ENCODE measurements at places on chromosomes 5 and 9.
A peak's percentile ranks its signal among the peaks of the same experiment; 100 is the strongest.

DNA sequence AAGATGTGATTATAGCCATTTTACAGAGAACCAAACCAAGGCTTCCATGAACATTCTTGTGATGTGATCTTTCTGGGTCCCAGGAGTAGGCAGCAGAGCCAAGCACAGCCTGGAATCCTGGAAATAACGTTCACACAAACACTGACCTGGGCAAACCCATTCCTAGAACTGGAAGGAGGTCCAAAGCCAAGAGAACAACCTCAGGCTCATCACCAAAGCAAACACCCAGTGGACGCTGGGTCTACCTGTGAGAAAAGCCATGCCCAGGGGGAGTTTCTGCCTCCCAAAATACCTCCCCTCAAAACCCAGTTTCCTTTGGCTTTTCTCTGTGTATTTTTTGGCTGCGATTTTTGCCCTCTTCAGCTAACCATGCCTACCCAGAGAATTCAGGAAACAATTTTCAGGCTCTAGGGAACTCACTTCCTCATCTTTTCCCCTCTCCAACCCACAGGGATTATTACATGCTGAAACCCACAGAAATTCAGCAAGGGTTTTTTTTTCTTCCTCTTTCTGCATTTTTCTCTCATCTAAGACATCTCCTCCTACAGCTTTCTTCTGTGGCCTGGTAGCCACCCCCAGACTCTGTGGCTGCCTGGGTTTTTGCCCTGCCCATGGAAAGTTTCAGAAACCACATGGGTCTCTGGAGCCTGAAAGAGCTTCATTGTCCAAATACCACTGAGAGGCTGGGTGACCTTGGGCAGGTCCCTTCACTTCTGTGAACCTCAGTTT, 75.0 kb downstream of the TNC start:
- no peak for DNase-seq

GRCh38 chr9:22131817-22132216, 122.7 kb upstream of the CDKN2B start:
- no peak for DNase-seq

DNA sequence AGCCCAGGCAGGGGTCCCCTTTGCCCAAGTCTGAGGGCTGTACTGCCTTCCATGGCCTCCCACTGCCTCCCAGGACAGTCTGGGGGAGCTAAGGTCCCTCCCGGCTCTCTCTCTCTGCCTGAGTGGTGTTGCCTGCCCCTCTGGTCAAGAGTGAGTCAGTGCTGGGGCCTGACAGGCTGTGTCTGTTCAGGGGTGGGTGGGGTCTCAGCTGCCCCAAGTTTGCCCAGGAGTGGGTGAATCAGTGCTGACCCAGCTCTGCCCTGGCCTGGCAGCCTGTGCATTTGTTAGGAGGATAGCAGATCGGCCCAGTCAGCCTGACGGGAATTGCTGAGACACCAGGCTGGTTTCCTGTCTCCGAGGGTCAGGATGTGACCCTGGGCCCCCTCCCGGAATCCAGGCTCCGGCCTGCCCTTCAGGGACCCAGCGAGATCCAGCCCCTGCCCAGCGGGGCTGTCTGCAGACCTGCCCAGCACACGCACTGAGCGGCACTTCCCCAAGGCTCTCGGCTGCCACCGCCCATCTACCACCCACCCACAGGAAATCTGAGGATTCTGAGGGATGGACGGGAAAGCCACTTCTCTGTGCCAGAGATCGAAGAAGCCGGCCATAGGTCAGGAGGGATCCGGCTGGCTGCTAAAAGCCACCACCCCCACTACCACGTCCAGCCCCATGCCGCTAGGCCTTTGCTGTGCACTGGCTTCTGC, 15.9 kb downstream of the ENG start:
- no peak for DNase-seq

DNA sequence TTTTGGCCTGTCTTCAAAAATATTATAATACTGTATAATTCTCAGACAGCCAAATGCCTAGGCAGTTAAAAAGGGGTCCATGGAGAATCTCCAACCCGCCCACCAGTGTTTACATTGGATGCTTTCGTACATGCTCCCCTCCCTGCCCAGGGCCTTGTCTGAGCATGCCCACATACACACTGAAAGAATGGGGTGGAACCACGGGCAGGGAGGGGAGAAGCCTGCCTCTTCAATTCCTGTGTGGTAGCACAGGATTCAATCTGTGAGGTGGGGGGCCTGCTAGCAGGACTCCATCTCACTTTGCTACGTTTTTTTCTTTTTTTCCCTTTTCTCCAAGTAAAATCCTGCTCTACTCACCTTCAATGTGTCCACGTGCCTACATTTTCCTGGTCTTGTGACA, 314.7 kb upstream of the GRAMD2B start:
- no peak for DNase-seq

DNA sequence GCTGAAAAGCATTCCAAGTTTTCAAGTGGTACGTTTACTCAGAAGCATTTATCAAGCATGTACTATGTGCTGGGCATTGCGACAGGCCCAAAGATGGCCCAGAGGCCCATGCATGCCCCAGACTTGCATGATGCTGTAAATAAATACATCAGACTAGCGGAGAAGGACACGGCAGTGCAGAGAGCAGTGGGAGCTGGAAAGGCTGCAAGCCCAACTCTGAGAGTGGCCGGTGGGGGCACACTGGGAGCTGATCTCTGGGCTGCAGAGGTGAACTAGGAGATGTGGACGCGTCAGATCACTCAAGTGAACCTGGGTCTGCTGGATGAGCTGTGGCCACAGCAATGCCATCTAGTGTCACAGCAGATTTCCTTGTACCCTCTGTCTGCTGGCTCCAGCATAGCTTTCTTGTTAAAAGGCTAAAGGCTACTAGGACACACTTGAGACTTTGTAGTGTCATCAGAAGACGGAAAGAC, 246.9 kb downstream of the FANCC start:
- DNase-seq, result no peak

GRCh38 chr5:66669086-66669861, 73.1 kb downstream of the MAST4 start:
- no peak for DNase-seq

GRCh38 chr5:33867241-33867640, 24.5 kb downstream of the ADAMTS12 start:
- DNase-seq, result no peak

DNA sequence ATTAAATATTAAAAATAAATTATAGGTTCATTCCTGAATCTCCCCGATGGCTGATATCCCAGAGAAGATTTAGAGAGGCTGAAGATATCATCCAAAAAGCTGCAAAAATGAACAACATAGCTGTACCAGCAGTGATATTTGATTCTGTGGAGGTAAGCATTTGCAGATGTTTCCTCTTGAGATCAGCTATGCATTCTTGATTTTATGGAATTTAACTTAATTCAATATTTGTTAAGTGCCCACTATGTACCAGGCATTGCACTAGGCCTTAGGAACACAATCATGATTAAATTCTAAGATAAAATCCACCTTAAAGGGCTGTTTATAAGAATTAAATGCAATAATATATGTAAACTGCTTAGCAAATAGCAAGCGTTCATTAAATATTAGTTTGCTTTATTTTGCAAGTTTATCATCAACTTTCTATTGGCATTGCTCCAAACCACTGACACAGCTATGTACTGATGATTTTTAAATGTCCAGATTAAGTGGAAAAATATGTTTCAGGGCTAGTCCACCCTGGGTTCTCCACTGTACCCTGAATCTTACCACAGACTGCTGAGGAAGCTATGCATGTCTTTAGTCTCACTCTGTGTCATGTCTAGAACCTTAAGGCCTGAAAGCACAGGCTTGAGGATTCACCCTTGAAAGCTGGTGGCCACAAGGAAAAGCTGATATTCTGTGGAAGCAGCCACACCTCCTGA, 33.2 kb downstream of the SLC22A4 start:
- no peak for DNase-seq

DNA sequence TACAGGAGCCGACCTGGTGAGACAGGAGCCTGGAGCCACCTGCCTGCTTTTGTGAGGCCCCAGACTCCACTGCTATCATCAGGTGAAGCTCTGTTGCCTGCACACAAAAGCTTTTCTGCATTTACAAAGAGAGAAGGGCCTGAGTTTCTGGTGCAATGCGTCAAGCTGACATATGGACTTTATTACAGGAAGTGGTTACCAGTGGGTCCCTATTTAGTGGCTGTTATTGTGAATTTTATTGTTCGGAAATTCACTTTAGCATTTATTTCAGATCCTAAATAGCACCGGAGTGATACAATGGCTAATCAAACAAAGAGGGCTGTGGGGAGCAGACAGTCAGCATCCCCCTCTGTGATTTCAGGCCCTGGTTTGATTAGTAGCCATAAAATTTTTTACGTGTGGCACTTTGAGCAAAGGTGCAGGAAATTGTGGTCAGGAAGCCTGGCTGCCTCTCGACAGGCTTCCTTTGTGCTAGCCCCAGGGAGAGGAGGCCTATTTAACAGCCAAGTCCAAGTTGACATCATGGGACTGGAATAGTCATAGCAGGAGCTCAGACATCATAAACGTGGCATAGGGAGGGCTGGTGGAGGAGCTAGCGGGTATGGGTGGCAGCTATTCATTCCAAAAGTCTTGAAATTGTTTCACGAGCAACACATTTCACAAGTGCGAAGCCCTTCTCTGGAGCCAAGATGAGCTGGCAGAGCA, 8.4 kb downstream of the TGFBI start:
- peak; percentile 41 for DNase-seq

DNA sequence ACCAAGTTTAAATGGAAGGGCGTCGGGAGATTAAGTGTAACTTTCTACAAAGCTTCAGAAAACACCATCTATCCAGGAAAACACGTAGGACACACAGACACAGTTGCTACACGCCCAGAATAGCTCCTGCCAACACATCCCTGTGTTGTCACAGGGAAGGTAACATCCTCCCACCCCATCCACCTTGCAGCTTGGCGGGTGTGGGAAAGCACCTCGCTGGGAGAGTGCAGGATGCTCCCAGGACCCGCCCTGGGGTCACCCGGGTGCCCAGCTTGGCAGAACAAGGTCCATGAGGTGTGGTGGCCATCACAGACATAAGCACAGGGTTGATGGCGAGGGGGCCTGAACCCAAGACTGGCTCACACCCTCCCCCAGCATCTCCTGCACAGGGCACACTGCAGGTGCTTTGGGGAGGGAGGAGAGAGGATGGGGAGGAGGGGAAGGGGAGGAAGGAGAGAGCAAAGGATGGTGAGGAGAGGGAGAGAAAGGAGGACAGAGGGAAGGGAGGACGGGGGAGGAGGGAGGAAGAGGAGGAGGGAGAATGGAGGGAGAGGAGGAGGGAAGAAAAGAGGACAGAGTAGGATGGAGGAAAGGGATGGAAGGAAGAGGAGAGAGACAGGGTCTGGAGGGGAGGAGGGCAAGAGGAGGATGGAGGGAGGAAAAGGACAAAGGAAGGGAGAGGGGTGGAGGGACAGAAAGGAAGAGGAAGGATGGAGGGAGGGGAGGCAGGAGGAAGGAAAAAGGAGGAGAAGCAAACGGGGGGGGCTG, 37.2 kb downstream of the GOLM1 start:
- DNase-seq, result no peak

DNA sequence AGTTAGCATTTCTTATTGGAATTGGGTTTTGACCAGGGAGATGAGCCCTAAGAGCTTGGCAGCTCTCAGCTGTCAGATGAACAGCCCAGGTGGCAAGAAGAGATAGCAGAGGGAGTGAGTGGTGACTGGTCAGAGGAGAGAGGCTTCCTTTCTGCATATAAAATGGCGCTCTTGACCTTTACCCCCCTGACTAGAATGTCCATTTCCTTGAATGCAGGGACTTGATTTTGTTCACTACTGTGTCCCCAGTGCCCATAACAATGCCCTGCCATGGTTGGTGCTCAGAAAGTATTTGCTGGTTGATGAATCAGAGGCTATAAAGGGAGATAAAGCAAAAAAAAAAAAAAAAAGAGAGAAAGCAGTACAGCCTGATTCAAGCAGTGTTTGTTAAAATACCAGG, 7.2 kb downstream of the CHMP5 start:
- no peak for DNase-seq

- peak; percentile 37 for DNase-seq
These were observed at the start of gene SPATA6L for GRCh38 chr9:4666042-4666699. TSS of gene SPATA6L (minus strand) at chr9:4666480. CDS start at chr9:4666250, 230 bp downstream.

Measured in effector memory CD8-positive, alpha-beta T cell (primary cell).